A549 treated with CORT108297 at 1 μM for 4 hours (cell line): ENCODE measurements at places on chromosomes 3 and 15. TPM values are rescaled to one million over a fixed set of nuclear protein-coding genes. Genes with fewer than 3 reads are reported as not detected.

GRM7 gene
- not detected in 5 replicates for total RNA-seq

LIPH gene
- 6.2 to 7.0 TPM (median 6.8 TPM) in 5 replicates for total RNA-seq

GABRA5 gene
- 83.6 to 131 TPM (median 112 TPM) in 5 replicates for total RNA-seq

SCG5 gene
- total RNA-seq: 2.1 to 2.8 TPM (median 2.2 TPM) in 5 replicates

CHRD gene
- total RNA-seq: 0.13 to 0.48 TPM (median 0.16 TPM) in 5 replicates

GOLGA6A gene
- 0.05 to 0.10 TPM (median 0.06 TPM) in 4 of 5 replicates, not detected in the other for total RNA-seq

UBA7 gene
- total RNA-seq: 0.38 to 0.74 TPM (median 0.64 TPM) in 5 replicates

AHSG gene
- total RNA-seq: 0.05 to 0.09 TPM in 2 of 5 replicates, not detected in the others

WDR93 gene
- 0.11 to 0.23 TPM (median 0.14 TPM) in 5 replicates for total RNA-seq

CD86 gene
- not detected in 5 replicates for total RNA-seq

MAGEL2 gene
- 0.01 to 0.02 TPM in 2 of 5 replicates, not detected in the others for total RNA-seq

AP3S2 gene
- total RNA-seq: 34.8 to 82.2 TPM (median 38.8 TPM) in 5 replicates

INO80 gene
- 13.0 to 14.2 TPM (median 13.7 TPM) in 5 replicates for total RNA-seq

CACNA1D gene
- 0.61 to 1.2 TPM (median 0.83 TPM) in 5 replicates for total RNA-seq

COL8A1 gene
- not detected in 5 replicates for total RNA-seq

CACNA2D2 gene
- total RNA-seq: 0.46 to 0.54 TPM (median 0.51 TPM) in 5 replicates

RTP1 gene
- total RNA-seq: not detected in 5 replicates

ATRIP gene
- 8.3 to 9.6 TPM (median 9.4 TPM) in 5 replicates for total RNA-seq

CKMT1A gene
- total RNA-seq: 2.5 to 4.1 TPM (median 2.7 TPM) in 5 replicates

NPAP1 gene
- total RNA-seq: not detected in 5 replicates

CCRL2 gene
- total RNA-seq: 0.03 to 0.39 TPM (median 0.24 TPM) in 5 replicates
